ENCODE measurements at places on chromosomes 7 and 10.

DNA sequence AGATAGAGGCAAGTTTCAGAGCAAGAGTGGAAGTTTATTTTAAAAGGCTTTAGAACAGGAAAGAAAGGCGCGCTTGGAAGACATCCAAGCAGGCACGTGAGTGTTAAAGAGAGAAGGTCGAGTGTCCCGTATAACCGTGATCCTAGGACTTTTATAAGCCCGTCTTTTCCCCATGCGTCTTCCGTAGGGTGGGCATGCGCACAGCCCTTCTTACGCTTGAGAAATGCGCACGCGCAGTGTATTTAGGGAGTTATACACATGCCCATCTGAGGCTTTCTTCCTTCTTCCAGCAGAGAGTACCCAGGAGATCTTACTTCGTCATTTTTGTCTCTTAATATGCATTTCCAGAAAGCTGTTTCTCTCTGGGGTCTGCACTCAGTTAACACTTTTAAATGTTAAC, 52.4 kb downstream of the CALD1 start:
- DNase-seq: no peak

DNA sequence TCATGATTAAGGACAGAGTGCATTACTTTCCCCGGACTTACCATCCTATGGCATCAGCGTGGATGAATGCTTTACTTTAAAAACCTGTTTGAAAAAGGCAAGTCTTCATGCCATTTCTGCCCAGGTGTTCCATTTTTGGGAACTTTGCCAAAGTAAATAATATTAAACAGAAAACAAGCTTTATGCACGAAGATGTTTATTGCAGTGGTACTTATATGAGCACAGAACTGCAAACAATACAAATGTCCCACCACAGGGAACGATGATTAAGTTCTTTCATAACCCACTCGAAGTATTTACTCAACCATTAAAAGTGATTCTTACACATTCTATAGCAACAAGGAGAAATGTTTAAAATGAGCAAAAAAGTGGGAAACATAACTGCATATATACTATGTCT, 109.7 kb upstream of the GDF10 start:
- no peak for DNase-seq

DNA sequence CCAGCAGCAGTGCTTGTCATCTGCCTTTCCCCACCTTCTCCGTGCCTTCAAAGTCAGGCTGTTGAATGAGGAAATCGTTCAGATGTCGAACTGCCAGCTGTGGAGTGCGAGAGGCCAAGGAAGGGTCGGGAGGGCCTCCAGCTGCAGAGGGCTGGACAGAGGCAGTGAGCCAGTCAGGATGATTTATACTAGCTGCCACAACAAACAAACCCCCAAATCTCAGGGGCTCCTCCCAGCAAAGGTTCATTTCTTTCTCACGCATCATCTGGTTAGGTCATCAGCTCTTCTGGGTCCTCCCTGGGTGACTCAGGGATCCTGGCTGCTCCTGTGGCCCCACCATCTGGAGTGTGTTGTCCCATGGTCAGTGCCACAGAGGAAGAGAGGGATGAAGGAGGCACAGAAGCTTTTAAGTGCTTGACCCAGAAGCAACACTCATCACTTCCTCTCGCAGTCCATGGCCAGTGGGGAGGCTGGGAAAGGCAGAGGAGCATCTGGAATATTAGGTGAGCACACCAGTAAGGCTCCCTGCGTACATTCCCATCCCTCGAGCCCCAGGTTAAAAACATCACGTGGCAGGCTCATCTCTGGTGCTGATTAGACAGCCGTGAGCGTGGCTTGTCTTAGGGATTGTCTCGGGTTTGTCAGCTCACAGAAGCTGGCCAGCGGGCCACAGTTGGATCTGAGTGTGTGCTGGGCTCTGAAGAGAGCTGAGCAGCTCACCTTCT, 140.7 kb downstream of the RGS10 start:
- no peak for DNase-seq

DNA sequence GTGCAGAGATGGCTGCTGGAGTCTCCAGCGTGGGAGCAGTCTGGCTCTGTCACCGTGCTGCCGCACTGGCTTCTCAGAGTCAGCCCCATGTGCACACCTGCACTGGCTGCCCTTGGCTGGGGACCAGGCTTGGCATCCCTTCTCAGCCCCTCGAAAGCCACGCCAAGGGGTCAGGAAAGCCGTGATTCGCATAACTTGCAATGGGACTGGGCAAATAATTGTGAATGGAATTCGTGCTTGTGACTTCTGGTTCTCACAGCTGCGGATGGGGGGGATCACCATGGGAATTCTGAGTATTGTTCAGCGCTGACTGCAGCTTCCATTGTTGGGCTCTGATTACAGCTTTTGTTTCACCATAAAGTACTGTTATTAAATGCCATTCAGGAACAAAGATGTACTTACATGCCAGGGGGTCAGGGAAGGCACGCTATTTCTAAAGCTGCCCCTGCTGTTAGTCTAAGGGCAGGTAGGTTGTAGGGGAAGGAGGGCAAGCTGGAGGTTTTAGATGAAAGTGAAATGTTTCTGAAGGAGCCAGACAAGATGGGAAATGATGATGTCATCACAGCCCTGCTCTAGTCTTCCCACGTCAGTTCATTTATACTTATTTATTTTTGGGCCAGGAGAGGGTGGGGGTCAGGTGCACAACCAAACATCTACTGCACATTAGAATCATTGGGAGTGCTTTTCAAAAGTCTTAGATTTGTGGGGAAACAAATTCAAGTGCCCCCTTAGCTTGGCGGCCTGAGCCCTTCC, 5.8 kb upstream of the PLEKHA1 start:
- DNase-seq: no peak

DNA sequence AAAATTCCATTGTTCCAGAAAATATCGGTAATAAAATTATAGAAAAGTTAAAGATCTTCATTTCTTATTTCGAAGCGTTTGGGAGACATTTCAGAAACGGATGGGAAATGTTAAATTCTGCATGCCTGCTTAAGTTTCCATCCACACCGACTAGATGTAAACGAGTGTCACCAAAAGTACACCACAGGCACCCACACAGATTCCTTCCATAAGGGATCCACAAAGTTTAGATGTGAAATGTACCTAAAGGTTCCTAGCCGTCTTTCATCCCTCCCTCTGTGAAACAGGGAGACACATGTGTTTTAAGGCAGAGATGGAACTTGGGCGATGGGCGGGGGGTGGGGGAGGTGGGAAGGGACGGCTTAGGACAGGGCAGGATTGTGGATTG, 621 bp upstream of the CAV1 start:
- DNase-seq: no peak

- DNase-seq: no peak
Observed at GRCh38 chr7:98235901-98236300, 16.1 kb downstream of the TECPR1 start.

DNA sequence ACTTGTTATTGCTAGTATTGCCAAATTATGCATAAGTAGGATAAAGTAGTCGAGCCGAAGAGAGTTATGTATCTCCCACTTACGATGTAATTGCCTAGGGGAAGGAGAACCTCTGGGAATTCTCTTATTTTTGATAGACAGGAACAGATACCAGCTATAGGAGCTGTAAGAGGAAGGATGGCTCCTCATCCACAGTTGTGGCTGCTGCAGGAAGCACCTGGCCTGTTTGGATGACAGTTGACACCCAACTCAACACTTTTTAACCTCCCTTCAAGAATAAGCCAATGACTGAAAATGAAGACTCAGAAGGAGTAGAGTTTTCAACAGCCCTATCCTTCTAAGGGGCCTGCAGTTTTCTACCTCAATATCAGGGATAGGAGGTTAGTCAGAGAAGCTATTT, 6.3 kb downstream of the DYDC1 start:
- peak; percentile 63 for DNase-seq

GRCh38 chr7:1283337-1283736, 50.7 kb downstream of the UNCX start:
- no peak for DNase-seq

- no peak for DNase-seq
Observed at GRCh38 chr7:96322373-96322695, 436 bp upstream of the SLC25A13 start.

DNA sequence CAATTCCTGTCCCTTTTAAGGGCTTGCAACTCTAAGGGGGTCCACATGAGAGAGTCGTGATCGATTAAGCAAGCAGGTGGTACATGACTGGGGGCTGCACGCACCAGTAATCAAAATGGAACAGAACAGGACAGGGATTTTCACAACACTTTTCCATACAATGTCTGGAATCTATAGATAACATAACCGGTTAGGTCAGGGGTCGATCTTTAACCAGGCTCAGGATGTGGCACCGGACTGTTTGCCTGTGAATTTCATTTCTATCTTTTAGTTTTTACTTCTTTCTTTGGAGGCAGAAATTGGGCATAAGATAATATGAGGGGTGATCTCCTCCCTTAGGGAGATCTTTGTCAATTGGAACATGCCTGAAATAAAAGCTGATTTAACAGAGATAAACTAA, 370.1 kb downstream of the IPMK start:
- no peak for DNase-seq

DNA sequence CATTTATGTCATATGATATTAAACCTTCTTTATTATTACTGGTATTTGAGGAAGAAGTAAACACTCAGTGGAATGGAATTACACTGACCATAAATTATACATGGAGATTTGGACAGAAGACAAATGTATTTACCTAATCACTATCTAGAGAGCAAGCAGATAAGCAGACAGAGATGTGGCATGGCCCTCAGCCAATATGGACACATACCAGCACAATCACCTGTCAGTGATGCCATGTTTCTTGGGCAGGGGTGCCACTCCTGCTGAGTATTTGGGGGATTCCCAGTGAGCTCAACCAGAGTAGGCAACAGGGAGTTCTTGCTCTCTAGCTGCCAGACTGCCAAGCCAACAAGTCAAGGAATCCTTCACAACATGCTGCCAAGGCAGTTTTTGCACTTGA, 866.3 kb upstream of the LRRN3 start:
- DNase-seq: no peak

DNA sequence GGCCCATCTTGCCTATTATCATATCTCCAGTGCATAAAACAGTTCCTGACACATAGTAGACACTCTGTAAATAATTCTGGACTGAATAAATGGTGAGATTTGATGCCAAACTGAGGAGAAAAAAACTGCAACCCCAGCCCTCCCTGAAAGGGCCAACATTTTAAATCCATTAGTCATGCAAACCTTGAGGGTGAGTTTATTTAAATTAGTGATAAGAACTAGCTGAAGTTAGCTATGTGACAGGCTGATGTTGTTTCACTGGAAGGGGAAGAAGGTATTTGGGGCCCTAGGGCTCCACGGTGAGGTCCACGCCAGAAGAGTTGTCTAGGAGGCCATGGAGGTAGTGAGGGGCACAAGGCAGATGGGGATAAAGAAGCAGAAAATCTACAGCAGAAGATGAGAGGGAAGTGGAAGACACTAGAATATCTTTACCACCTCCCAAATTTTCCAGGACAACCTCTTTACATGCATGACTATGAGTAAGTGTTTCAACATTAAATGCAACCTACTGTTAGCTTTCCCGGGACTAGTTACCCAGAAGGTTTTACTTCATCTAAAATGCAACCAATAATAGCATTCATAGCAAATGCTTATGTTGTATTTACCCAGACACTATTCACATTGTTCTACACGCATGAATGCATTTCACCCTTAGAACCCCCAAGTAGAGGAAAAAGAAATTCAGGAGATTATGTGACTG, 183.2 kb upstream of the LYZL1 start:
- DNase-seq: no peak

DNA sequence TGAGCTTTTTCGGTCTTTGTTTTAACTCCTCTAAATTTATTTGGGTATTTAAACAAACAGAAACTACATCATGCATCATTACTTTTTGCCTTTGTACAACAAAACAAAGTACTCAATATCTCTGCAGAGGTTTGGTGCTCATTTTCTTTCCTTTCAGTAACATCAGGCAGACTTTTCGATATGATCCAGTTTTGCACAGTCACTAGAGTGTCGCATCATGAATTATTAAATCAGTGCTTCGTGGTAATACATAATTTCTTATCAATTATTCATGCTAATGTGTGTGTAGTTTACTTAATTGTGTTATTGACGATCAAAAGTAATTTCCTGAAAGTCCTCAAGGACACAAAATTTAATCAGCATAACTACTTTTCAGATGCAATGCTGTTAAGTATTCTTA, 31.8 kb downstream of the DRGX start:
- no peak for DNase-seq

GRCh38 chr10:124008681-124009080, 84.7 kb downstream of the CHST15 start:
- DNase-seq: no peak

DNA sequence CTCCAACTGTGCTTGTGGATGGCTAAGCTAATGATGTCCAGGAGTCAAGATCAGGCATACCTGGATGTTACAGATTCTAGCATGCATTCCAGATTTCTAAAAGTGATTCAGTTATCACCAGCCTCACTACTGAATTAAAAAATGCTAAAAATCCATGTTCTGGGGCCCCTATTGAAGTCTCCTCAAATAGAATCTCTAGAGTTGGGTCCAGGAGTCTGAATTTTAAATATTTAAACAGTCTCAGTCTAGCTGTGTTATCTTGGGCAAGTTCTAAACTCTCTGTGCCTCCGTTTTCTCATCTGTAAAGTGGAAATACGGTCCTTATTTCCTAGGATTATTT, 5.0 kb downstream of the ARID5B start:
- DNase-seq: no peak

DNA sequence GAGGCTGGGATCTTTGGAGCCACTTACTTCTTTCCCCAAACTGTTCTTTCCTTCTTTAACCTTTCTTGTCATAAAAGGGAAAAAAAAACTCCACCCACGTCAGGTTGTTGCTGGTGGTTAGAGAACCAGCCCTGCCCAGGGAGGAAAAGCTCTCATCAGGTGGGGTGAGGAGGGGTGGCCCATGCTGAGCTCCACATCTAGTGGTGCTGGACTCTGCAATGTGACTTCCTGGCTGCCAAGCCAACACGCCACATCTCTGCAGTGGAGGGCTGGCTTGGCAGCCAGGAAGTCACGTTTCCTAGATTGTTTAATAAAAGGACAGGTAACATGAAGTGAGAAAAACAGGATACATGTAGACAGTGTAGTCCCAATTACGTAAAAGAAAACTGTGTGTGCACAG, 37.4 kb downstream of the WIPF3 start:
- no peak for DNase-seq

GRCh38 chr7:108299251-108299973, 156.8 kb downstream of the NRCAM start:
- DNase-seq: no peak

DNA sequence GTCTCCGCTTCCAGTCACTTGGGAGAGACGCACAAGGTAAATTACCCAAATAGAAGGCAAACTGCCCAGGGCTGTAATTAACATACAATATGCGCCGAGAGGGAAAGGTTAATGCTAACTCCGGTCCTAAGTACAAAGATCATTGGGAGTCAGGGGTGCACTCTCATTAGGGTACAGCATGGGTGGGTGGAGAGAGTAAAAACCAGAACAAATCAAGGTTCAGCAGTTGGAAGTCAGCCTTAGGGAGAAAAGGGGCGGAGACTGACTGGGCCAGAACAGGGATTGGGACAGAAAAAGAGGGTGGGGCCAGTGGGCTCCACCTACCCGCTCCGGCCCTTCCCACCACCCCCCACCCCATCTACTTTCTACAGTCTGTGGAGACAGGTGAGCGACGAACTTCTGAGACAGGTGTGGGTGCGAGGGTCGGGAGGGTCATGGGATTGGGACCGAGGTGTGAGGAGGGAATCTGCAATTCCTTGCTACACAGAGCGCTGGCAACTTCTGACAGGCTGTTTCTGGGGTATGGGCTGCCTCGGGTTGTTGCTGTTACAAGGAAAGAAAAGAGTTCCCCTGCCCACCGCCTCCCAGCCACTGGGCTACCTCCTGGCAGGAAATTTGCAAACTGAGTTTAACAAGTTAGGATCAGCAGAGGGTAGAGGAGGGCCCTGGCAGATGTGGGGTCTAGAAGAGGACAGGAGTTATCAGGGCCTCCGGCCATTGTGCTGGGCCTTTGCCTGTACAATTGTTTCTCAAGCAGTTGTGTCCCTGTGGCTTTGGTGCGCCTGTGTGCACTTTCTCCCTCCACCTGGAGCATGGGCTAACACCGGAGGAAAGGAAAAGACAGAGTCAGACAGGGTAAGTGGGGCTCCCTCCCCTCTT, at the start of gene TMEM139:
Gene TMEM139 (plus strand): TSS at position 368 of the 879 bp plus-strand sequence. CDS start 1,000 bp downstream, outside the sequence.
- no peak for DNase-seq

Data from Jurkat, Clone E6-1 (cell line).